ENCODE measurements at places on chromosomes 2 and 18.
A peak's percentile ranks its signal among the peaks of the same experiment; 100 is the strongest.

DNA sequence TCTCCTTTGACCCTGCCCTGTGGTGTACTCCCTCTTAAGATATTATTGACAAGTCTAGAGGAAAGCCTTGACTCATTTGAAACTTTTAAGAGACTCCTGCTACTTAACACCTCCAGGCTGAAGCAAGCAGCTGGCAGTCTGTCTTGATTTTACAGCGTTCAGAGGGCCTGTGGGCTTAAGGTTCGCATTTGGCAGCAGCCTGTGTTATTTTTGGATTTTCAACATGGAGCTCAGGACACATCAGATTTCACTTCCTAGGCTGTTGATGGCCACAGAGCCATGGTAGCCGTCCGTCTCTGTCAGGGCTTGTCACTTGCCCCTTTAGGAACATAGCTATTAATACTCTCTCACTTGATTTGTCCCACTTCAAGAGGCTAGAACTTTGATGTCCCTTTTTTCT lies 73.6 kb downstream of the VWA3B start:
- peak; percentile 76 for DNase-seq

DNA sequence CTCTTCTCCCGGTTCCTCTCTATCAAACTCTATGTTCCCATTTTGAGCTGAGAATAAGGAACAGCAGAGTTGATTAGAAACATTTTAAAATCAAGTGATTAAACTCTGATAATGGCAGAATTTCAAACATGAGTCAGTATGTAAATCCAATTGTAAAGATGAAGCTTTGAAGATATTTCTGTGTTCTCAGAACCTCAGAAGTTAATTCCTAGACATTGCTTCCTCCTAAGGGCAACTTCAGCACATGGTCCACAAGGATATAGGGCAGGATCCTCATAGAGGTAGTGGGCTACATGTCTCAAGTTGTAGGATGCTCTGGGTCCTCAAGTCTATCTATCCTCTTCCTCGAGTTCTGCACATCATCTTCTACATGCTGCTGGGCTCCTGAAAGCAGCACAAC lies 46.3 kb downstream of the QPCT start:
- no peak for DNase-seq

GRCh38 chr18:61164321-61164720 lies 168.9 kb upstream of the CDH20 start:
- DNase-seq: no peak

GRCh38 chr18:61064911-61065310 lies 268.3 kb upstream of the CDH20 start:
- DNase-seq: no peak

DNA sequence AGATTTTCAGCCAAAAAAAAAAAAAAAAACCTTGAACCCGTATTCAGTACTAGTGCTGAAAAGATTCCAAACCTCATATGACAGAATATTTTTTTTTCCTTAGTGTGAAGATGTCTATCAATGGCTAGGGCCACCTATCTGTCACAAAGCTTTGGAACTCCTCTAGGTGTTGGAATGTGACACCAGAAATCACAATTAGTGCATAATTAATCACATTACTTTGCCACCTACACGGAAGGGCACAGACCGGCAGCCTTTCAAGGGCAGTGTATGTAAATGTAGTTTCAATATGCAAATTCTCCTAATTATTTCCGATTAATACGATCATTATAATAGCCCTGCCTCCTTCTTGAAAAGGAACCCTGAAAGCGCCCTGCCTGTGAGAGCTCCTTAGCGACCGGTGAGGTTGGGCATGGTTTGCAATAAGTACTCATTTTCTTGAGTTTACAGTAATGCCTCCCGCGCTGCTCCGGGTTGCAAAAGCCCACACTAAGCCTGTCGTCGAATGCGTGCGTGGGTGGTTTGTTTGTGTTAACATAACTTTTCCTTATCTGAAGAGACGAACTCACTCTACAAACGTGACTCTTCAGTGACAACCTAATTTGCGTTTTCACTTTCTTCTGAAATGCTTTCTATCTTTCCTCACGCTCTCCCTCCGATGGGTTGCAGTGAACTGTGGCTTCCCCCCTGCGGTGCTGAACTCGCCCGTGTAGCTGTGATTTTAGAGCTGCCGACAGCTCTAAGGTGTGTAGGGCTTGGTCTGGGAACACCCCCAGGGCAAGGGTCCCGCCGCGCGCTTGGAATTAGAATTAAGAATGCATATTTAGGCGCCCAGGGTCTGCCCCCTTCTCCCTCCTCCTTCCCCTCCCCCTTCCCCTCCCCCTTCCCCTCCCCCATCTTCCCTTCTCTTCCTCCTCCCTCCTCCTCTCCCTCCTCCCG lies 765 bp upstream of the ID2 start:
- peak; percentile 75 for DNase-seq

DNA sequence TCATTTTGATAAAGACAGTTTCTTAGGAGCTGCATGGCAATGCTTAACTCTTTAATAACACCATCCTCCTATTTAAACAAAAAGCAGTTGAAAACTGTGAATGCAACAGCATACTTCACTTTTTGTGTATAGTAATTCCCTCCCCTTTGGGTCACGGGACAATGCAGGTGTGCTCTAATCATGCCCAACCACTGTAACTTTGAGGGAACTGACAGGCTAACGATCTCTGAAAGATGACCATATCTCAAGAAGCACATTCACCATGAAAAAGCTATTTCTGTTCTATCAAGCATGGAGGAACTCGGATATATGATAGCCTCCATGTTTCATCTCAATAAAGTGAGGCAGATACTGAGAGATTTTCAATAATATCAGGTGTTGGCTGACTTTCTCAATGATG lies 81.1 kb upstream of the CD226 start:
- no peak for DNase-seq

GRCh38 chr2:138395565-138396306 lies 105.8 kb upstream of the SPOPL start:
- no peak for DNase-seq

- DNase-seq: no peak
Measured at GRCh38 chr2:169010633-169011460, 20.3 kb downstream of the ABCB11 start.

GRCh38 chr2:41521211-41521610 lies 526.6 kb upstream of the PKDCC start:
- no peak for DNase-seq

- peak; percentile 93 for DNase-seq
Measured at GRCh38 chr2:42964439-42965083, 172.2 kb upstream of the HAAO start.

- no peak for DNase-seq
Measured at GRCh38 chr18:59293317-59293716, 20.1 kb upstream of the RAX start.

GRCh38 chr2:188291617-188292347 lies at the start of gene GULP1:
Gene GULP1, plus strand, starts transcription at chr2:188291874. Its CDS starts 185,829 bp downstream, at chr2:188477703.
- DNase-seq: peak; percentile 89

- DNase-seq: no peak
Measured at GRCh38 chr2:66957198-66957597, 439.9 kb upstream of the ETAA1 start.

- peak; percentile 89 for DNase-seq
Measured at GRCh38 chr2:85741833-85742455, 11.8 kb upstream of the ATOH8 start.

DNA sequence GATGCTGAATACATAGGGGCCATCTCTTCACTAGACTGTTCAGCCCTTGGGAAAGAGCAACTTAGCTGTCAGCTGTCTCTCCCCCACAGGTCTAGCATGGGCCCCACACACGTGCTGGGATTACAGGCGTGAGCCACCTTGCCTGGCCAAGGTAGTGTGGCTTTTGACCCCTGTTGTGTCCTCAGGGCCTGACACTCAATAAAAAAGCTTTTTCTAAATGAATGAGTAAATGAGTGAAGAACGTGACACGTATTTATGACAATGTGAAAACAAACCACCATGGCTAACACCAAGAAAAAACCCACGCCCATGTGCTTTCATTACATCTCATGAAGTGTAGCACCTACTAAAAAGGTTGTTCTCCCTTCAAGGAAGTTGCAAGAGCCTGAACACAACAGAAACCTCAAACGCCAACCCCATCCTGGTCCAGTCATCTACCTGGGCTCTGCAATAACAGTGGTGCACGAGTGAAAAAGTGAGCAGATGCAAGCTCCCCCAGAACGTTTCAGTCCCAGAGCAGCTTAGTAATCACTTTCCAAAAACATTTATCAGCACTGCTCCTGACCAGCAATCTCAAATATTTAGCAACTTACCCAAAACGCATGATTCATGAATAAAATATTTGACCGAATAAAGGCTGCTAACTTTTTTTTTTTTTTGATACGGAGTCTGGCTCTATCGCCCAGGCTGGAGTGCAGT lies 3.4 kb downstream of the WDFY1 start:
- no peak for DNase-seq

DNA sequence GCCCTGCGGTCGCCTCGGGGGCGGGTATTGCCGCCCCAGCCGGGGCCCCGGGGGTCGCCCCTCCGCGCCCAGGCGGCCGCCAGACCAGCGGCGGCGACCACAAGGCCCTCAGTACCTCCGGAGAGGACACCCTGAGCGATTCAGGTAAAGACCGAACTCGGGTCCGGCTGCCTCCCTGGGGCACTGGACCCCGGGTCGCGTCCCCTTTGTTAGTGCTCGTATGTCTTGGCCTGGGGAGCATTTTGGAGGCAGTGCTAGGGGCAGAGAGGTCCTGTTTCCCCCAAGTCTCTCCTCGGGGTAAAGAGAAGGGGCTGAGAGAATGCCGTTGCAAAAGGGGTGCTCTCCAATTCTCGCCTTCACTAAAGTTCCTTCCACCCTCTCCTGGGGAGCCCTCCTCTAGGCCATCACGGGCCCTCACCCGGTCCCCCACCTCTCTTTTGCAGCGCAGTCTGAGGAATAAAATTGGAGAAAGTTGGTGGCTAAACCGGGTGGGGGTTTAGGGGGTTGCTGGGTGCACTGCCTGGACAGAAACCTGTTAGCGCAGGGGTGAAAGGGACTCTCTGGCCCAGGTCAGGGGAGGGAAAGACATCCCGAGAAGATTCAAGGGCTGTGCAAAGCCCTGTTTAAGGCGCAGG lies 2.5 kb downstream of the MYCN start:
- DNase-seq: no peak

- DNase-seq: no peak
Measured at GRCh38 chr2:69226903-69227302, 160.1 kb downstream of the GFPT1 start.

GRCh38 chr2:127528487-127528886 lies 2.2 kb upstream of the IWS1 start:
- no peak for DNase-seq

- no peak for DNase-seq
Measured at GRCh38 chr2:73638429-73638828, 3.8 kb downstream of the NAT8 start.

GRCh38 chr2:191678437-191679100 lies 633 bp downstream of the NABP1 start:
- peak; percentile 55 for DNase-seq

- no peak for DNase-seq
Measured at GRCh38 chr2:240522406-240522805, 35.4 kb downstream of the ANKMY1 start.

DNA sequence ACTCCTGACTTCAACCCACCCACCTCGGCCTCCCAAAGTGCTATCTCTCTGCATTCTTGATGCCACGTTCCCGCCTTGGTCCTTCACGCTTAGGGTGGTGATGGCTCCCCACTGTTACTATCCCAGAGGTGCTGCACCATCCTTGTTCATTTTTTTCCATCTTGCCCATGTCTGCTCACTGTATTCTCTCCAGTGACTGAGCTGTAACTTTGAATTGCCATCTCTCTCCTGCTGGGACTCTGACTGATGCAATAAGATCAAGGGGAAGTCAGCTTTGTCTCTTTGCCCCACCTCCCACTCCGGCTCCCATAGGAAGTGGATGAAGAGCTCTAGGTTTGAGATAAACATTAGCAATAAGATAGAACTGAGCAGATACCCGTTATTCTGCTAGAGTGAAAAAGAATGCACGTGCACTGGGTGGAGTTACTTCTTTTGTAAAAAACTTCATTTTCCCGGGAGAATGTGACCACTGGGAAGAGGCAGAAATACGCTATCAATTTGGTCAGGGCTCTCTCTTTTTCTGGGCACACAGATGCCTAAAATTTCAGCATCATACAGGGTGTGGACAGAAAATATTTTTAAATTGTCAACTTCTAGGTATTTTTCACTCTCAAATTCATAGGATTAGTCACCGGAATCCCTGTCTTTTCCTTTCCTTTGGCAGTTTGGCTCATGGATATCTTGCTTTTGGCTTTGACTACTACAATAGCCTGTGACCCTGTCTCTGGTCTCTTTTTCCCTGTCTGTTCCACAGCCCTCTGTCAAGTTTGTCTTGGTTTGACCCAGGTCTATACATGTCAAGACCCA lies 105.4 kb downstream of the POLR1A start:
- no peak for DNase-seq

- no peak for DNase-seq
Measured at GRCh38 chr2:136375017-136375901, 257.3 kb upstream of the CXCR4 start.

GRCh38 chr2:215031321-215031720 lies 107.1 kb downstream of the ABCA12 start:
- no peak for DNase-seq

DNA sequence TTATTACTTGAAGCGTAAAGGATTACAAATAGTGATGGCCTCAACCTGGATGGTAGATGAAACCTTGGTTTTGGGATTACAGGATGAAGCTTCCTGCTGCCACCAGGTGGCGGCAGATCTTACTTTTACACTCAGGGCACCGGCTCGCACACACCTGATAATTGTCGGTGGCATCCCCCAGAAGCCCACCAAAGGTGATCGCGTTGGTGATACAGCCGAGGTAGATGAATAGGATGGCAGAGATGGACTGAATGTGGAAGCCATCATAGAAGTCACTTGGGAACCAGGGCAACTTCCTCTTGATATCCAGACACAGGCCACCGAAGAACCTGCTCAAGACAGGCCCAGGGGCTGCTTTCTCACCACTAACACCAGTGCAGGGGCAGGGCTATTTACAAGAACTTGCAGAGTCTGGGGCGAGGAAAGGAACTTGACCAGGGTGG lies 51.8 kb downstream of the MTHFD2 start:
- no peak for DNase-seq

DNA sequence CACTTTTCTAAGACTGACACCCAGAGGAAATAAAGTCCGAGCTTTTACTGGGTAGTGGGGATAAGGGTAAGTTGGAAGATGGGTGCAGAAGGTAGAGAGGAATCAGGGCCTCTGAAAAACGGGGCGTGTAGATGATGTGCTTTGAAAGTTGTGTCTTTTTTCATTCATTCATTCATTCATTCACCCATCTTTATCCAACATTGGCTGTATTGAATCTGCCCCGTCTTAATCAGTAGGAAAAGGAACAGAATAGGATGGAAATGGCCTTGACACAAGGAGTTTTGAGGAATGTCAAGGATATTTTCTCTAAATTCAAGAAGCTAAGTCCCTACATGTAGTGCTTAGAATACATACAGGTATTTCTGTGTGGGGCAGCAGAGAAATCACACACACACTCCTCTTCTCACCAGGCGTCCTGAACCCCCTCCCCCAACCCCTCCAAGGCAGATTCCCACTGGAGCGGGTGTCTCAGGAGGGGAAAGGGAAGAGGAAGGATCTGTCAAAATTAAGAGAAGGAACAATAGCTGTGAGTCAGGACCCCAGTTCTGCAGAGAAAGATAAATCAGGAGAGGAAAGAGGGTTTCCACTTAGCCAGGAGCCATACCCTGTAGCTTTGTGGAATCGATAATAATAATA lies 13.9 kb downstream of the DYSF start:
- no peak for DNase-seq
